ENCODE measurements at places on chromosomes 1 and 21.

DNA sequence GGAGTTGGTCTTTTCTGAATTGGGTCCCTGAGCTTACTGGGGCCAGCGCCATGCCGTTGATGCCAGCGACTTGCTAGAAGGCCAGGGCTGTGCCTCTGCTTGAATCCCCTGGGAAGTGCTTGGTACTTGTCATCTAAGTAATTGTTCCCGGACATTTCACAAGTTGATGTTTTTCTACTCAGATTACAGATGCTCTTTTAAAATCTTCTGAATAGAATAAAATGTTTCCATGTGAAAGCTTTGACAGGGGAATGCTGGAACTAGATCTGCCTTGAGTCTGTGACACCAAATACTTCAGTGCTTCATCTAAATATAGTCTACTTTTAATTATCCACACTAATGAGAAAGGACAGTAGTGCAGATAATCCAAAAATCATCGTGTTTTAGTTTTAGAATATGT, 38.3 kb downstream of the PTGFRN start:
- no peak for DNase-seq

GRCh38 chr1:198734323-198735008, 95.6 kb downstream of the PTPRC start:
- no peak for DNase-seq

DNA sequence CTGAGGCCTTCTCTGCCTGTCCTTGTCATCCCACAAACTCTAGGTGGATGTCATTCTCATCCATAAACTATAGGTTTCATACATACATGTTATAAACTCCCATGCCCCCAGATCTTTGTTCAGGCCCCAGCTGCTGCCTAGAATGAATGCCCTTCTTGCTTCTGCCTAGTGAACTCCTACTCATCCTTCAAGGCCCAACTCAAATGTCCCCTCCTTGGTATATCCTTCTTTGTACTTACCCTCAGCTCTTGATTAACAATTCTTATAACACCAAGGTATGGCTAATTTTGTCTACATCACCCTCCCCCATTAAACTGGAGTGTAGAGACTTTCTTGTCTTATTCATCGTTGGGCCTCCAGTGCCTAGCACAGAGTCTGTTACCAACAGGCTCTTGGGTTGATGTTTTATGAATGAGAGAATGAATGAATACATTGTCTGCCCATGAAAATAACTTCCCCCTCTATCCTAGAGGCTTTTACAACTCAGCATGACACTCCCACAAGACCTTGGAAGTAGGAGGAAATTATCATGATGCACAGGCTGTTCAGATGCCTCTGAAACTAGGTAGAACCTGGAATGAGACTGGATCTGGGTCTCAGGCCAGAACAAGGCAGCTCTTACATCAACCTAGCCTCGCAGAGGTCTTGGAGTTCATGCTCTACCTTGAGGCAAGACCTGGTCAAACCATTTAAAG, 26.9 kb downstream of the EPHB2 start:
- no peak for DNase-seq

GRCh38 chr1:148353461-148354283, 129.4 kb downstream of the PPIAL4G start:
- DNase-seq = no peak

- no peak for DNase-seq
Observed at GRCh38 chr1:110393286-110393685, 2.5 kb upstream of the SLC16A4 start.

DNA sequence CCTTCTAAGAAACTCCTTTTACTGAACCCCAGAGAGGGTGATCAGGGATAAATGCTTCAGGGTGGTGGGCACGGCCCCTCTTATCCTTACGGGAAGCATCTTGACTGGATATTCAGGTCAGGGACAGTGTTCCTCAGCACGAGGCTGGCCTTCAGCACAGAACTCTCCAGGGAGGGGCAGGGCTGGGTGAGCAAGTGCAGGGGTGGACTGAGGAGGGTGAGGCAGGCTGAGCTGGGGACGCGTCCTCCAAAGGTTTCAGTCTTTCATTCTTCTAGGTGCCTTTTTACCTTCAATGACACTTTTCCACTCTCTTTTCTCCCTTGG, 52.3 kb downstream of the RASSF5 start:
- DNase-seq = no peak

- DNase-seq = no peak
Observed at GRCh38 chr1:62406576-62406975, 30.3 kb upstream of the USP1 start.

DNA sequence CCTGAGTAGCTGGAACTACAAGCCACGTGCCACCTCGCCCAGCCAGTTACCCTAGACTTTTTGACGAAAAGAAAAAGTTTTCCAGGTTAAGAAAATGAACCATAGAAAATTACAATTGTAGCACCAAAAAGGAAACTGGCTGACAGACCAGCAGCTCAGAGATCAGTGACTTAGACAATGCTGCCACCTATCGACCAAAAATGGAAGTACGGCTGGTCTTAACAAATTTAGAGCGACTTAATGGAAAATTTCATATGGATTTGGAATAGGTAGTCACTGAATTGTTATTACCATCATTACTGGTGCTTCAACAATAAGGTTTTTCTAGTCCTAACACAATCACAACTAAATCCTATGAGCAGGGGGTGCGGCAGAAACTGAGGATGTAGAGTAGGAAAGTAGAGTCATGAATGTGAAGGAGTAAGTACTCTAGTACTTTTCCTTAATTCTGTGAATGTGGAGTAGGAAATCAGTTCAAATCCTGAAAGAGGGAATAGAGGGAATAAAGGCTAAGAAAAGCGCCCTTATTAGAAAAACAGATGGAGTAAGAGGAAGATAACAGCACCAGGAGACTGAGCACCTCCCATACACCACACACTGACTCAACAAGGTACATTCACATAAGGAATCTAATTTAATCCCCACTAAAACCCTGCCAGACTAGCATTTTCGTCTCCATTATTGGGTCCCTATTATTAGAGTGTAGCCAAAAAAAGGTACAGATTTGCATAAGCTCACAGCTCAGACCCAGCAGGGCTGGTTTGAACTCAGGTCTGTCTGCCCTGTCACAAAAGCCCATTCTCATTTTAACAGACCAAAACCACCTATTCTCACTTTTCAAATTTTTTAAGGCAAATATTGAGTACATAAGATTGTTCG, 37.9 kb upstream of the MGST3 start:
- peak; percentile 80 for DNase-seq

GRCh38 chr1:225527575-225527974, 99.7 kb upstream of the LBR start:
- no peak for DNase-seq

- DNase-seq = no peak
Observed at GRCh38 chr1:218492874-218493273, 147.7 kb downstream of the TGFB2 start.

DNA sequence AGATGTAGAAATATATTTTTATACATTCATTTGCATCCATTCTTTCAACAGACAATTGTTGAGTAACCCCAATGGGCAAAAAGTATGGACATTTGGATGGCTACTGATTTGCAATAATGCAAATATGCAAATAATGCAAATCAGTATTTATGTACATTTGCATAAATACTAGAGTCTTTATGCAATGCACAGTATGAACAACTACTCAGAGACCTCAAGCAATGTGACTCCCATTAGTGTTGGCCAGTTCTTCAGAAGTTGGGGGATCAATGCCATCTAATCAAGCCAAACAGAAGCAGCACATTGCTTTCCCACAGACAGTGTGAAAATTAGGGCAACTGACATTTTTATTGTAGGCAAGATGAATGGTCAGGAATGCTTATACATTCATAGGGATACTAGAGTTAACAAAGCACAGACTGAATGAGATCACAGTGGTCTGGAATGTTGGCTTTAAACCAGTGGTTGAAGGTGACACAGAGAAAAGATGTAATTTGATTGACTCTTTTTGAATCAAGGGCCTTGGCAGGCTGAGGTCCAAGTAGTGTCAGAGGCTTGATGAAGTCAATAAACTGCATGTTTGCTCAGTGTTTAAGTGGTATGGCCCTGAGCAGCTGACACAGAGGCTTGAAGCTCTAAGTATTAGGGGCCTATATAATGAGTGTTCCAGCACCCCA, 256.6 kb downstream of the CTH start:
- DNase-seq = no peak

DNA sequence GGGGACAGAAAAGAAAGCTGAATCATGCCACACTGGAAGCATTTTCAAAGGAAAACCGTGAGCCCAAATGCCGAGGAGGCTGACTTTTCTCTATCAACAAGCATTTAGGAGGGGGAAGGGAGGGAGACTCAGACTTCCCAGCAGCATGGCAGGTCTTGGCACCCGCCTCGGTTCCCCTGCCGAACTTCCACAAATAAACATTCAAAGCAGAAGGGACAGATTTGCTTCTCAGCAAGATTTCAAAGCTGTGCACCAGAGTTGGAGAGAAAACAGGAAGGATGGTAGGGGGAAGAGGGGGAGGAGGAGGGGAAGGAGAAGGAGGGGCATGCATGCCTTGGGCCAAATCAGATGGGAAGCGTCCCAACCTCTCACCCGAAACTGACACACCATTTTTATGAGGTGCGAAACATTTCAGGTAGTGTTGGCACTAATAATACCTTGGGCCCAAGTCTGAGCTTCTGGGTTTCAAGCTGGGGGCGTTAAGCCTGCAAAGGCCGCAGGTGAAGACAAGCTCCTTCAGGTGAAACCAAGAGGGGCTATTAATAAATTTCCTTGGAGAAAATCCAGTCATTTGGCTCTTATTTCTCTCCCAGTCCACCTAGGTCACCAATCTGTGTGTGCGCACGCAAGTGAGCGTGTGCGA, 26.4 kb downstream of the ABCA4 start:
- DNase-seq = no peak

- DNase-seq = no peak
Observed at GRCh38 chr1:160353223-160353622, 10.0 kb downstream of the NCSTN start.

- DNase-seq = peak; percentile 29
Observed at GRCh38 chr1:88983791-88984559, 8.5 kb downstream of the KYAT3 start.

- DNase-seq = no peak
Observed at GRCh38 chr1:242086706-242087105, 87.8 kb upstream of the MAP1LC3C start.

- no peak for DNase-seq
Observed at GRCh38 chr1:26582836-26583460, 53.4 kb downstream of the RPS6KA1 start.

All from T-helper 9 cell (primary cell).